ENCODE measurements at places on chromosomes 4 and X. TPM values are rescaled to one million over a fixed set of nuclear protein-coding genes. Genes with fewer than 3 reads are reported as not detected.

The F8A2 gene
- not detected for total RNA-seq

The DNAAF6 gene
- not detected for total RNA-seq

The CFAP99 gene
- total RNA-seq: 0.13 TPM

The CPZ gene
- 0.11 TPM for total RNA-seq

The PNCK gene
- 0.07 TPM for total RNA-seq

The ARHGAP36 gene
- not detected for total RNA-seq

The PAGE5 gene
- total RNA-seq: not detected

The REELD1 gene
- not detected for total RNA-seq

The AKAP4 gene
- not detected for total RNA-seq

The HTR2C gene
- not detected for total RNA-seq

The TLR1 gene
- total RNA-seq: 0.14 TPM

The PITX2 gene
- total RNA-seq: 0.46 TPM

The ARSJ gene
- 4.6 TPM for total RNA-seq

The IBSP gene
- total RNA-seq: not detected
